ENCODE measurements at places on chromosomes 4 and X.

DNA sequence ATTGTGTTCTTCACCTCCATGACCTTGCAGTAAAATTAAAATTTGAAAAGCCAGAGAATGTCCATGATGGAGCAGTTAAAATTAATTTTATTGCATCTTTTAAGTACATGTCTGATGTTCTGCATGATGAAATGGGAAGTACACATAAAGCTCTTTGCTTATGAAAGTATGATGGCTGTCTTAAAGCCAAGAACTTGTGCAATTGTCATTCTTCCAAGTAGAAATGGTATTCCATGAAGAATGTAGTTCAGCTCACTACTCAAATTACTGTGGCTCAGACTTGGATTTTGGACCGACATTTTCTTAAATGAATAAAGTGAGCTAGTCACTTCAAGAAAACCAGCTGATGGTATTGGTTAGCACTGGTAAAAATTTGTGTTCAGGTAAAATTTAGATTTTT lies 161.7 kb upstream of the CXCL13 start:
- DNase-seq = no peak

- DNase-seq = no peak
These were observed 170.4 kb upstream of the BCOR start for GRCh38 chrX:40268188-40268520.

DNA sequence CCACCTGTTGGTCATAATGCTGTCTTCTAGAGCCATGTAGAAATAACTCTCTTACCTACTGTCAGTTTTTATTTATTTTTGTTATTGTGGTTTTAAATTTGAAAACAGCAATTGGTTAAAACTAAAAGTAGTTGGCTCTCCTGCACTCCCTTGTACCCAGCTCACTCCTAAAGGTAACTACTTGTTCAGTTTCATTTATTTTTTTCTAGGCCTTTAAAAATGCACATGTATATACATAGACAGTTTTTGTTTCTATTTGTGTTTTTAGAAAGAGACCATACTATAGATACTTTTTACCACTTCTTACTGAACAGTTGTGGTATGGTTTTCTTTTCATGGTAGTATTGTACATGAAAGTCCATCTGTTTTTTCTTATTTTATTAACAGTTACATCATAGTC lies 16.8 kb downstream of the SMAD1 start:
- DNase-seq = no peak

GRCh38 chrX:134520860-134521390 lies 61.0 kb downstream of the HPRT1 start:
- DNase-seq = peak; percentile 30

- no peak for DNase-seq
These were observed 491.6 kb upstream of the AADAT start for GRCh38 chr4:170581322-170581721.

DNA sequence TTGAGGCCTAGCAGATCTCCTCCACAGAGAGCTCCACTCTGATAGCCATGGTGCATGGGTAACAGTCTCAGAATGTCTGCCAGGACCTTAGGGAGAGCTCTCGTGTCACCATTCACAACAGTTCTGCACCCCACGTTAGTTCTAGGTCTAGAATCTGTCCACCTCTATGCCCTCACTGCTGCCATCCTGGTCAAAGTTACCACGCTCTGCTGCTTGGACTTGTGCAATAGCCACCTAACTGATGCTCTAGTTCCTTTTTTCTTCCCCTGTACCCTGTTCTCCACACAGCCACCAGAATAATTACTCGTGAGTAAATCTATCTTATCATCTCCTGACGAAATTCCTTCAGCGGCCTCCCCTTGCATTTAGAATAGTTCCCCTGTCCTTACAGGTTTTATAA lies 268.8 kb upstream of the GATB start:
- no peak for DNase-seq

GRCh38 chrX:78506248-78506647 lies 152.9 kb downstream of the RTL3 start:
- no peak for DNase-seq

- DNase-seq = no peak
These were observed 44.8 kb downstream of the PPP2R2C start for GRCh38 chr4:6427439-6428090.

DNA sequence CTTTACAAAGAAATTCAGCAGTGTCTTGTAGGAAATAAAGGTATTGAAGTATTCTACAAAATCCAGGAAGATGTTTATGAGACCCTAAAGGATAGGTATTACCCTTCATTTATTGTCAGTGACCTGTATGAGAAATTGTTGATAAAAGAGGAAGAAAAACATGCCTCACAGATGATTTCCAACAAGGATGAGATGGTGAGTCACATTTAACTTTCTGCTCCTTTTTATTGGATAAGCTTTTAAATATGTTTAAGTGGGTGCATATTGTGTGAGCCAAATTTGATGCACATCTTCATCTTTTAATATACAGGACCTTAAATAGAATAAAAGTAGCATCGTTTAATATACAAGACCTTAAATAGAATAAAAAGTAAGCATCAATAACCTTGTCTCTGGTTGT lies 72.1 kb downstream of the LRP2BP start:
- DNase-seq = no peak

- DNase-seq = no peak
These were observed 53.3 kb upstream of the LAS1L start for GRCh38 chrX:65587616-65588526.

DNA sequence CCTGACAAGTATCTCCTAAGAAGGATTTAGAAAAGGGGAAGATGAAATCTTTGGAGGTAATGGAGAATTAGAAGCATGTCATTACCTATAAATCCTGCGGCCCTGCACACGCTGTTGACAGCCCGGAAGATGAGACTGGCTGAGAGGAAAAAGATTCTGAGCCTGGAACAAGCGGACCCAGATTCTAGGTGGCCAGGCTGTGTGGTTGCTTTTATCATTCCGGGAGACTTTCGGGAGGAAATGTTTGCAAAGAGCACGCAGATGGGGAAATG lies 5.8 kb upstream of the PPP2R3B start:
- no peak for DNase-seq

- DNase-seq = no peak
These were observed 100.4 kb downstream of the HS6ST2 start for GRCh38 chrX:132858018-132858417.

GRCh38 chrX:25858273-25858880 lies 279.8 kb upstream of the MAGEB18 start:
- DNase-seq = no peak

GRCh38 chrX:17616936-17617335 lies 120.4 kb upstream of the SCML1 start:
- no peak for DNase-seq

DNA sequence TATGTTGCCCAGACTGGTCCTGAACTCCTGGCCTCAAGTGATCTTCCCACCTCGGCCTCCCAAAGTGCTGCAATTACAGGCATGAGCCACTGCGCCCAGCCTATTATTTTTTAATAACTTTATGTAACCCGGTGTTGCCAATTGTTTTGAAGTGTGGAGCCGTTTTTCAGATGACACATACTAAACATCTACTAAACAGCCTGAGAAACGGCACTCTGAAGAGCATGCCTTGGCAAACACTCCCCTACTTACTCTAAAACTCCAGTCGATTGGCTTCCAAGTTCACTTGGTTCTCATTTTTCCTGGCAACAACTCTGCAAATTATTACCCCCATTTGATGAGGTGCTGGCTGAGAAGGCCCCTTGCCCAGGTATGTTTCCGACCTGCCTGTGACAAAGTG lies 131.1 kb downstream of the GPR143 start:
- DNase-seq = no peak

DNA sequence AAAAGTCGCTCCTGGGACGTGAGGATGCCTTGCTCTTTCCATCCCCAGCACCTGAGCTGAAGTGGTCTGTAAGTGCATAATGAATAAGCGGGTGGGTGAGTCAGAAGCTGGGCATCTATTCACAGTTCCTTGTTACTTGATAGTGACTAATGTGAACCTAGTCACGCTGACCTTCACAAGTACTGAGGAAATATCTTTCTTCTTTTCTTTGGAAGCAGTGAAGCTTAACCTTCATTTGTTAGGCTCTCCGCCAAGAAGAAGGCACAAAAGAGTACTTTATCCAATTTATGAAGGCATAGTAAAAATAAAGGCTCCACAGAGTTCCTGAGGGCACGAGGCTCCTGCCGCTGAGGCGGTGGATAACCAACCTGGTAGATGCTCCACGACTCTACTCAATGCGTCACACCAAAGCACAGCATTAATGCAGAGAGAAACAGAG lies 475.7 kb upstream of the SLIT2 start:
- DNase-seq = no peak

DNA sequence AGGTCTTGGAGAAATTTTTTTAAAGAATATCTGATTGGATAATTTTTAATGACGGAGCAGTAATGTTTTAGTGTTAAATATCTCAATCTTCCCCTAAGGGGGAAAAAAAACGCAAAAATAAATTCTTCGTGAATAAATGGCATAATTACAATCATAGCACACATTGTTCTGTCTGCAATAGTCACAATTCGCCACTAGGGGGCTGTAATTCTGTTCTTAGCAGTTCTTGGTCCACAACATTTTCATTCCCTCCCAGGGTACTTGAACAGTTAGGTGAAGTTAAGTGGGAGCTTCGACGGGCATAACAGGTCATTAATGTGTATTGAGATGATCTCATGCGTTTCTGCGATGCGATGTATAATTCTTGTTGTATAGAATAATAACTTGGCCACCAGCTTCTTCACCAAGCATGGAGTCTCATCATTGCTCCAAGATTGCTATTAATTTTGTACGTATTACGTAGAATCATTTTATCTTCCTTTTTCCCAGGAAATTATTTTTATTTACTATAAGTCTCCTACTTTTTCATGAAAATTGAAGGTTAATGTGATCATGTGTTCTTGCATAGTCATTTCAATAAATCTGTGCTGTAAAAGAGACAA lies 27.2 kb downstream of the HTR2C start:
- peak; percentile 48 for DNase-seq
